SW480 (cell line): ENCODE measurements at places on chromosomes 3 and 15.

GRCh38 chr15:84969257-84969656 lies 12.4 kb upstream of the PDE8A start:
- DNase-seq: no peak

DNA sequence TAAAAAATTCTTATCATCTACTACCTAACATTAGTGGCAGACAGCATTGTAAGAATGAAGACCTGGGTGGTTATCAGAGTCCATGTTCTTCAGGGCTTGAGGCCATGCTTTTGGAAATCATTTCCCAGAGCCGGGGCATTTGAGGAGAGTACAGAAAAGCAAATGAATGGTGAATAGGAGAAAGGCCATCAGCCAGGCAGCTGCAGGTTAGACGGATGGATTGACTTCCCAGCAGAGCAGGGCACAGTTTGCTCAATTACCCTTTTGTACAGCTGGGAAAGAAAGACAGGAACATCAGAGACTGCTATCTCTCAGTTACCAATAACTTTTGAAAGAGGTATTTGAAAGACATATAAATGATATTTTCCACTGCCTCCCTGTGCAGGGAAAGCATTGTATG lies 135.6 kb downstream of the ALCAM start:
- DNase-seq: no peak

GRCh38 chr15:51139091-51139490 lies 44.4 kb upstream of the TNFAIP8L3 start:
- DNase-seq: no peak

DNA sequence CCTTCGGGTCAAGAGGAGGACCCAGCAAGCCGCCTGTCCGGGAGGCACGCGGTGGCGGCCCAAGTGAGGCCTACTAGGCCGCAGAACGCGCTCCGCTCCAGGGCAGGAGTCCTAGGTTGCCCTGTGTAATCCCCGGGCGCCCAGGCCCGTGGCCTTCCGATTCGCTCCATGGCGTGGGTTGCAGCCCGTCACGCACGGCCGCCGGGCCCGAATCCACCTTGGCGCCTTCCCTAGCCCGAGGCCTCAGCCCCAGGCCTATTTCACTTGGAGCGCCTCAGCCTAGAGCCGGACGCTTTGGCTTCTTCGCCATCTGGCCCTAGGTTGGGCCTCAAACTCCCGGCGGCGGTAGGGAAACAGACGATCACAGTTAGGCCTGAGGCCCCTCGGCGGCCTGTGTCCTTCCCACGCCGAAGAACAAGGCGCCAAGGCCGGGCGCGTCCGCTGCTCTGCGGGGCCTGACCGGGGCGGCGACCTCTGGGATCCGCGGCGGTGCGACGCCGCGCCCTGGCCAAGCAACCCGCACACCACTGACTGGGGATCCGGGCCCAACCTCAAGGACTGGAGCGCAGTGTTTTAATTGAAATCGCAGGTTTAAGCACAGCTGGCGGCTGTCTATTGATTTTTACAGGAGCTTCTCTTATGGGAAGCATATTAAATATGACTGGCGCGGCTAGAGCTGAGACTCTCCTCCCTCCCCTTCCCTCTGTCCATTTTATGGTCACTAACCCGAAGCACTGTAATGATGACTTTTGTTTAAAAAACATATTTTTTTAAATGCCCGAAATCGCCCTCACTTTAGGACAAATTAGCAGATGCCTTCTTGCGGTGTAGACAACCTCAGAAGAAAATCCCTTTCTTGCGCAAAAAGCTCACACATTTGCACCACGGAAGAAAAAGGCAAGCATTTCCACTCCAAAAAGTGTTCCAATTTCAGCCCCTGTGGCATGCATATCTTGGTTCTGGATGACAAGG lies 3.8 kb upstream of the FEZF2 start:
- no peak for DNase-seq

- no peak for DNase-seq
These were observed 23.7 kb downstream of the P3H2 start for GRCh38 chr3:190097025-190097424.

DNA sequence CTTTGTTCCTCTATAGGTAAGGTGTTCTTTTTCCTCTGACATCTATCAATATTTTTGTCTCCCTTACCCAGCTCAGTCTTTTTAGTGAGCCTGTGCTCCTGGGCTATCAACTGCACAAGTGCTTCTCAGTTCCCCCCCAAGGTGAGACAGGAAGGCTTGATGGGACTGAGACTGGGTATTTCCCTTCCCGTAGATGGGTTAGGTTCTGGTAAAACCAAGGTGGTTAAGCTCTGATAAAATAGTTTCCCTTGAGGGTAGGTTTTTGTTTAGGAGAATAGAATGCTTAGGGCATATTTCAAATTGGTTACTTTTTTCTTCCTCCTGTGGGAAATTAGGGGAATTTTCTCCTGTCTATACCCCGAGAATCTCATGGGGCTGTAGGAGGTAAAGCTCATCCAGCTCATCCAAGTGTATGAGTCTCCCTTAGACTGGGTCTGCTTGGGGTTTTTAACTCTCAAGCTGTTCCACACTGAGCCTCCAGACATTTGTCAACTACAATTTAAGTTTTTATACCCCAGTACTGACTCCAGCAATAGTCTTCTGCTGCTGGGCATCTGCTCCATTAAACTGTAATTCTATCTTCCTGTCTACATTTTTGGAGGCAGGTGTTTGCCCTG lies 44.9 kb downstream of the OXSR1 start:
- no peak for DNase-seq

DNA sequence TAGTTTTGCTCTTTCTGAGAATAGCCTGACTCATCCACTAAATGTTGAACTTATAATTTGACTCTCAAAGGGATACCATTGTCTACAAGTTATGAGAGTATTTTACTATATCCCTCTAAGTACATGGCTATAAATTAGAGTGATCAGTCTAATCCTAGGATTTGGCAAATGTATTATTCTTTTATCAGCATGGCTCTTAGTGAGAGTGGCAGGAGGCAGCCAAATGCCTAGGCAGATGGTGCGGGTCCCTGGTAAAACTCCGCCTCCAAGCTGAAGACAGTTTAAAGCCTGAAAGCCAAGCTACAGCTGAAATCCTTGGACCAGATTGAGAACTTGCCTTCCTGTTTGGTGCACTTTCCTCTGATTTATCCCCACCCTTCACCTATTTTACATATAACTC lies 631.8 kb downstream of the SQOR start:
- DNase-seq: no peak

GRCh38 chr3:172305552-172305951 lies 142.7 kb downstream of the GHSR start:
- DNase-seq: peak; percentile 57

DNA sequence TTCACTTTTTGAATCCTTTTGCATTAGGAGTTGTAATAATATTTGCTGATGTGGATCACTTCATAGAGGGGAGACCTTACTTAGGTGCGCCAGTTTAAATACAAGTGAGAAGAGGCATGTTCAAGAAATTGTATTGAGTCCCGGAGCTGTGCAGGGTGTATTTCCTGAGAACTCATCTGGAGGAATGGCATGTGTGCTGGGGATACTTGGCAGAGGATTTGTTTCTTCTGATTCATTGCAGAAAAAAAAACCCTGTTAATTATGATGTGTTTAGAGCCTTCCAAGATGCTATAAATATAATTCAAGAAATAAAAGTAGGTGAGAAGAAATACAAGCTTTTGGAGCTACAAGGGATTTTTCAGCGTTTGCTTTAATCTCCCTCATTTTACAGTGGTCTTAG lies 97.6 kb downstream of the TPRG1 start:
- no peak for DNase-seq

- DNase-seq: no peak
These were observed 1.3 kb upstream of the PRR20G start for GRCh38 chr3:127288921-127289705.

DNA sequence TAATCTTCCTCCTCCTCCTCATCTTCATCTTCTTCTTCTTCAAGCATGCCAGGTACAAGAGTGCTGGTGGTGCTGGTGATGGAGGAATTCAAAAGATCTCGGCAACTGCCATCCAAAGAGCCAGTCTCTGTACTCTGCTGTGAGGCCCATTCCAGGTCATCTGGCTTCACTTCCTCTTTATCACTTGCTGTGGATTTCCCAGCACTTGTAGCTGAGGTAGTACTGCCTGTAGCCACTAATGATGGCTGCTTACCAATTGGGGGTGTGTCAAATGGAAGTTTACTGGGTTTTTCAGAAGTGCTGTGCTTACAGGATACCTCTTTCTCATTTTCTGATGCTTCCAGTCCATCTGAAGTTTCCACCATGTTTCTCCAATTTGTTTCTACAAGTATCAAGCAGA lies 28.8 kb upstream of the SHC4 start:
- DNase-seq: no peak

GRCh38 chr3:191327526-191327925 lies 1.7 kb upstream of the CCDC50 start:
- DNase-seq: no peak

GRCh38 chr3:44960387-44961026 lies 15.5 kb downstream of the ZDHHC3 start:
- no peak for DNase-seq

GRCh38 chr3:71180524-71180923 lies 403.0 kb downstream of the FOXP1 start:
- no peak for DNase-seq

GRCh38 chr3:98561727-98562521 lies 30.1 kb downstream of the GPR15 start:
- no peak for DNase-seq

DNA sequence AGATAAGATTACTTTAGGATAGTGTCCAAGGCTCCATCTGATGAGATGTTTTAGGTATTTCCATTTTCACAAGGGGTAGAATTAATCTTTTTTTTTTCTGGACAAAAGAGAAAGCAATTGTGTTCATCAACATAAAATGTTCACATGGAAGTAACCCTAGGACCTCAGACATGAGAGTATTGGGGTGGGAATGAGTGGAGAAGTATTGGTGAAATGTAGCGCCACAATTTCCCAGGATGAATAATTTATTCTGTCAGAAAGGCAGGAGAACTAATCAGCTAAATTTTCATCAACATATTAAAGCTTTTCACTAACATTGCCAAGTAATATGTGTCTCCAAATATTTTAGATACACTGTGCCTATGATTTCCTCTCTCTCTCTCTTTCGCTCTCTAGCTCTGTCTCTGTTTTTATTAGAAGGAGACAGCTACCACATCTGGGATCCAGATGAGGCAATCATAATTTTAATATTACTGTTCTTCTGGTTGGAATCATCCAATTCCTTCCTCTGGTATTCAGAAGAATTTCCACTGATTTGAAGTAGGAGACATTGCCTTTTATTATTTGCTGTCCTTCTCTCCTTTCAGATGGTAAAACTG lies 21.6 kb upstream of the ZNF280D start:
- DNase-seq: no peak

DNA sequence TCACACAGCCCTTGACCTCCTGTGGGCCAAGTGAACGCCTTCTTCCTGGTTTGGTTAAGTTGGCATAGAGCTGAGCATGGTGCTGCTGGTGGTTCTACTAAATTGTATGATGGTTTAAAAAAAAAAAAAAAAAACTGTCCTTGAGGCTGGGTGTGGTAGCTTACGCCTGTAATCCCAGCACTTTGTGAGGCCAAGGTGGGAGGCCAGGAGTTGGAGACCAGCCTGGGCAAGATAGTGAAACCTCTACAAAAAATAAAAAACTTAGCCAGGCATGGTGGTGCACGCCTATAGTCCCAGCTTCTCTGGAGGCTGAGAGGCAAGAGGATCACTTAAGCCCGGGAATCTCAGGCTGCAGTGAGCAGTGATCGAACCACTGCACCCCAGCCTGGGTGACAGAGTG lies 58.9 kb upstream of the FLNB start:
- no peak for DNase-seq

GRCh38 chr3:148054999-148055398 lies 642.7 kb upstream of the AGTR1 start:
- no peak for DNase-seq

GRCh38 chr15:70815604-70816003 lies 38.4 kb downstream of the LARP6 start:
- no peak for DNase-seq

DNA sequence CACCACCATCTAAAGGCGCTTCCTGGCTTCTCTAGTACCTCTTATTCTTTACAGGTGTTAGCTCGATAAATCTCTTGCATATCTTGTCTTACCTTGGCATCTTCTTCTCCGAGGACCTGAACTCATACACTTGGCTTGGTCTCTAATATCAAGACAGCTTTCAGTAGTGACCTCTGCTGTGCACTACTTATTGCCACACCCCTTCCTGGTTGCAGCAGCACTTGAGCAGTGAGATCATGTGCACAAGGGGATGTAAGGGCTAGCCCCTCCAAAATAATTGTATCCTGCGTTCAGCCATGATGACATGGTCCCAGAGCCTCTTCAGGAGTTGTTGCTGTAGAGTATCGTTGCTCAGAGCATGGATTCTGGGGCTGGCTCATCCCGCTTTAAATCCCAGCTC lies 1.3 kb upstream of the PLA1A start:
- DNase-seq: no peak

GRCh38 chr3:76930712-76931111 lies 109.2 kb upstream of the ROBO2 start:
- no peak for DNase-seq

DNA sequence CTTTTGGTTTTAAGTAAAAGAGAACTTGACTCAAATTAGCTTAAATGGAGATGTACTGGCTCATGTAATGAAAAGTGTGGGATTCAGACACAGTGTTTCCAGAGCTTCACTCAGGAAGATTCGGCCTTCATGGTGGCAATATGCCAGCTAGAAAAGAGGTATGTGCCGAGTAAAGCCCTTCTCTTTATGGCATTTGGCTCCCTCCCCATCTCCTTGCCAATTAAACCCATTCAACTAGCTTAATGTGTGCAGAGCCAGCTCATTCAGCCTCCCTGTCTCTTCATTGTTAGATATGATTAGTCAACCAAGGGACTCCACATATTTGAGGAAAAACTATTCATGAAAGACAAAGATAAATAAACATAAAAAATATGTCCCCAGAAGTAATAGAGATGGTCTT lies 15.0 kb upstream of the TRANK1 start:
- no peak for DNase-seq

DNA sequence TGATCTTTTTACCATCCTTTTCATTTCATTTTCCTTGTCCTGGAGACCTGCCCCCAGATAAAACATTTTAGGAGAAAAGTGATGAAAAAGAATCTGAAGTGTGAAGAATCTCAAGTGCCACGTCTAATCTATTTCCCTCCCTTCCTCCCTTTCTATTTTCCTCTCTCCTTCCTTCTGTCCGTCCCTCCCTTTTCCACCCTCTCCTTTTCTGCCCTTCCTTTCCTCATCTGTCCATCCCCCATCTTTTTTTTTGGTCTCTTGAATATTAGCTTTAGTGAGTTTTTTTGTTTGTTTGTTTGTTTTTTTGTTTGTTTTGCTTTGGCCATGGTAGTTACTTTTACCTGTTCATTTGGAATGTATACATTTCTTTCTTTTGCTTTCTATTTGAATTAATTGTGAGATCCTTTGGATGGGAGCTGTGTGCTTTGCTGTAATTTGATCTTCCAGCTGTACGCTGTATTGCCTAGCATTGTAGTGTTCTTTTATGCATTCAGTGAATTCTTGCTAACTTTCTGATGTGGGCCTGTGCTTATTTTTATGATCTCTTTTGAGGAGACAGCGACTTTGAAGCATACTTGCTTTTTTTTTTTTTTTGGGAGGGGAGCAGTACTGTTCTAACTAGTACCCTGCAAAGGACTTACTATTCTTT lies 19.2 kb downstream of the CDIN1 start:
- DNase-seq: peak; percentile 7
